Pericardium fibroblast (primary cell): ENCODE measurements at places on chromosomes 1 and 21. TPM values are rescaled to one million over a fixed set of nuclear protein-coding genes. Genes with fewer than 3 reads are reported as not detected.

The LIN28A gene
- total RNA-seq, result not detected in 2 replicates

The HAPLN2 gene
- total RNA-seq, result not detected in 2 replicates

The SPATA1 gene
- 0.85 TPM in 1 of 2 replicates, not detected in the other for total RNA-seq

The MMP23B gene
- 117 and 174 TPM in 2 replicates for total RNA-seq

The TIPRL gene
- total RNA-seq, result 28.9 and 33.0 TPM in 2 replicates

The KCNJ15 gene
- total RNA-seq, result 0.17 TPM in 1 of 2 replicates, not detected in the other

The SLC1A7 gene
- total RNA-seq, result 0.09 and 0.82 TPM in 2 replicates

The PCAT6 gene
- total RNA-seq, result 3.8 TPM in 1 of 2 replicates, not detected in the other

The PKP1 gene
- not detected in 2 replicates for total RNA-seq

The SPRR2E gene
- total RNA-seq, result not detected in 2 replicates

The MRPS15 gene
- 82.3 and 109 TPM in 2 replicates for total RNA-seq

The OLIG2 gene
- total RNA-seq, result not detected in 2 replicates

The KIAA1614 gene
- 7.7 and 14.6 TPM in 2 replicates for total RNA-seq

The DCDC2B gene
- total RNA-seq, result not detected in 2 replicates

The ELF3 gene
- under 0.01 TPM in 1 of 2 replicates, not detected in the other for total RNA-seq

The RHEX gene
- not detected in 2 replicates for total RNA-seq

The OR2L8 gene
- total RNA-seq, result not detected in 2 replicates

The MMEL1 gene
- not detected in 2 replicates for total RNA-seq
